ENCODE measurements at places on chromosomes 5 and 9.

GRCh38 chr5:132473019-132473531, 17.5 kb downstream of the IRF1 start:
- DNase-seq: no peak

DNA sequence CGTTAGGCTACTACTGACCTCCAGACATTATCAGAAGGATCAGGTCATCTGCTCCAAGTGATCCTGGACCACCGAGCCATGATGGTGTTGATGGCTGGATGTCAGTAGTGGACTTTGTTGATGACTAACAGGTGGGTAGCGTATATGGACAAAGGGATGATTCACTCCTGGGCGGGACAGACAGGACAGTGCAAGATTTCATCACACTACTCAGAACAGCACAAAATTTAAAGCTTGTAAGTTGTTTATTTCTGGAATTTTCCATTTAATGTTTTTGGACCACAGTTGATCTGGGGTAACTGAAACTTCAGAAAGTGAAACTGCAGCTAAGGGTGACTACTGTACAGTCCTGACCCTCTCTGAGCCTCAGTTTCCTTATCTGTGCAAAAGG, 12.7 kb downstream of the PDGFRB start:
- no peak for DNase-seq

GRCh38 chr9:76431601-76432000, 27.4 kb upstream of the GCNT1 start:
- no peak for DNase-seq

GRCh38 chr9:33813712-33814641, 3.0 kb upstream of the UBE2R2 start:
- DNase-seq: peak; percentile 53

GRCh38 chr9:87256973-87257372, 240.7 kb upstream of the DAPK1 start:
- DNase-seq: no peak

GRCh38 chr5:67992923-67993322, 222.6 kb upstream of the PIK3R1 start:
- no peak for DNase-seq

GRCh38 chr5:150411245-150411979, 1.3 kb downstream of the CD74 start:
- no peak for DNase-seq

DNA sequence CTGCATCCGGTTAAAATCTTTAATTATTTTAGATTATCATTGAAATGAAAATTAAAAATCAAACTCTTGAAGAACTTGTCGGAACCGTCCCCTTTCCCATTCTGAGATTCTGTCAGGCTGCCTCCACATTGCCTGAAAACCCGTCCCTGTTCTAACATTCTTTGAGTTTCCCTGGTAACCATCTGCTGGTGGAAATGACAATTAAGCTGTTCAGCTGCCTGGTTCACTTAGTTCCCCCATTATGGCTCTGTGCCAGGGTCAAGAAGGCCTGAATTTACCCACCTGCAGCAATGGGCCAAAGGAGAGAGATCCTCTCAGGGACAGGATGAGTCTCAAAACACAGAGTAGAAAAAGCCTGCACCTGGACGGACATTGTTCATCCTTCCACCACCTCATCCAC, 11.8 kb upstream of the TCOF1 start:
- DNase-seq: no peak

DNA sequence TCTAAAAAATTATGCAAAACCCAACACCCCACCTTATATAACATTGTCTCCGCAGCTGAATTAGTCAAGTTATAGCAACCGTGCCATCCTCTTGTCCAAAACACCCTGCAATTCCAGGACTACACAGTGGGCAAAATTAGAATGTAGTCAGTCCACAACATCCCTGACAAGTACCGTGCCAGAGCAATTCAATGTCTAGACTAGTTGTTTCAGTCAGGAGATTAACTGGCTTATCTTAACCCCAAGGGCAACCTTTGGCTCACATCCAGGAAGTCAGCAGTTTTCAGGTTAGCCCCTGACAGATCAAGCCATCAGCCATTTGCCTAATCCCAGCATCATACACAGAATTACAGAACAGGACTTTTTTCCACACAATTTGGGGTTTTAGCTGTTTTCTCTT, 240.8 kb upstream of the TMEM161B start:
- DNase-seq: no peak

- no peak for DNase-seq
Observed at GRCh38 chr5:76469656-76470290, 66.7 kb downstream of the IQGAP2 start.

GRCh38 chr5:160105686-160106360, 13.4 kb downstream of the PWWP2A start:
- DNase-seq: no peak

- DNase-seq: no peak
Observed at GRCh38 chr5:55816342-55816741, 34.8 kb upstream of the IL31RA start.

DNA sequence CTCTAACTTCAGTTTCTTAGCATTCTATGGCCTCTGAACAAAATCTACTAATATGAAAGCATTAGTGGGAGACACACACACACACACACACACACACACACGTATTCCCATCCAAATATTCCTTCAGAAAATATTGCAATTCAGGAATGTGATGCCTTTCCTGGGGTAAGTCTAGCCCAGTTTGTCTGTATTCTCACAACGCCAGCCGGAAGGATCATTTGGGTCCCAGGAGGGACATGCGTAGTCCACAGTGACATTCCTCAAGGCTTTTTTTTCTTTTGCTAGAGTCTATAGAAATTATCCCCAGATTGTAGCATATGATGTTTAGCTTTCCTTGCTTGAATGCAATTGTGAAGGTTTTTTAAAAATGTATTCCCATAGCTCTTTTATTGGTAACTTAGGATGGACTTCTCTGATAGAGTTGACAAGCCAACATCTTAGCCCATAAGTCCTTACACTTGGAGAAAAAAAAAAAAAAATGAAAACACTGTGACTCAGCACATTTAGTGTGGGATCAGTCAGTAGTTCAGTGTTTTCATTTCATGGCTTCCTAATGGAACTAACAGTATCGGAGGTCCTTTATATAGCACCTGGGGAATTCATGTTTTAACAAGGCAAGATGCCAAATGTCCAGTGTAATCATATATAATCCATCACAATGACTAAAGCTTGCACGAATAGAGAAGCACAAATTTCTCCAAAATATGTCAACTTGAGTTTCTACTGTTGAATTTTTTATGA, 316.5 kb downstream of the DIRAS2 start:
- DNase-seq: no peak

DNA sequence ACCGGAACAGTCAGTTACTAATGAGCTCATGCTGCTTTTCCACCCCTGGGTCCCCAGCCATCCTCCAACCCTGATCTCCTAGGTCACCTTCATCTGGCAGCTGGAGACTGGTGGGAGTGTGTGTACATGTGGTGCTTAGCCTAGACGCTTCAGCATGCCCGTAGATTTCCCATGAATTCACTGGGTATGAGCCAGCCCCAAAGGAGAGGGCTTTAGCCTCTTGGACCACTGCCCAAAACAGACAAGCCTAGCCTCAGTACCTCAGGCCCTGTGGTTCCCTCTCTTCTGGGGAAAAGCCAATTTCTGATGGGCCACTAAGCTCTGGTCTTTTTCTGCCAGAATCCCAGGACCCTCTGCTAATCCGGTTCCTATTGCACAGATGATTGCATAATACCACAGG, 48.0 kb upstream of the ASTN2 start:
- no peak for DNase-seq

GRCh38 chr5:20248118-20248517, 260.1 kb upstream of the CDH18 start:
- no peak for DNase-seq

DNA sequence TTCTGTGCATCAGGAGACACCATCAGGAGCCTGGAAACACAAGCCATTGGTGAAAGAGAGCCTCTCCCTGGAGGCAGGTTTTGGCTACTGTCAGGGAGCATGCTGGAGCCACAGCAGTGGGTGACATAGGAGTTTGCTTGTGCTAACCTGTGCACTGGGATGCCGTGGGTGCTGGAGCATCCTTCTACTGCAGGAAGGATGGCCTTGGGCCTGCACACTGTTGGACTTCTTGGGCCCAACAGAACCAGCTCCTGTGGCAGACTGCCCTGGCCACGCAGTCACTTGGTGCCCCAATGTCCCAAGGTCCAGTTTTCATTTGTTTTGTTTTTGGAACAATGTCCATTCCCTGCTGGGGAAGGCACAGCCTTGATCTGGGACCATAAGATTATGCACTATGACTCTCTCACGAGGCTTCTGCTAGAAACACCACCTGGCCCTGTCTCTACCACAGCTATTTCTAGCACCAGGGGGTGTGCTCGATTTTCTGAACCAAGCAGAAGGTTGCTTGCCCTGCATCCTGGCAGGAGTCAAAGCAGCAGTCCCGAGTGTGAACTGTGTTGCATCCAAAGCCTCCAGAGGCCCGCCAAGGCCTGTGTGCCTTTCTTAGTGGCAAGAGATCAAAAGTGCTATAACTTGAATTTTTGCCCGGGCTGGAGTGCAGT, 5.5 kb upstream of the LTC4S start:
- DNase-seq: no peak

GRCh38 chr5:120297616-120298015, 166.5 kb upstream of the PRR16 start:
- no peak for DNase-seq

DNA sequence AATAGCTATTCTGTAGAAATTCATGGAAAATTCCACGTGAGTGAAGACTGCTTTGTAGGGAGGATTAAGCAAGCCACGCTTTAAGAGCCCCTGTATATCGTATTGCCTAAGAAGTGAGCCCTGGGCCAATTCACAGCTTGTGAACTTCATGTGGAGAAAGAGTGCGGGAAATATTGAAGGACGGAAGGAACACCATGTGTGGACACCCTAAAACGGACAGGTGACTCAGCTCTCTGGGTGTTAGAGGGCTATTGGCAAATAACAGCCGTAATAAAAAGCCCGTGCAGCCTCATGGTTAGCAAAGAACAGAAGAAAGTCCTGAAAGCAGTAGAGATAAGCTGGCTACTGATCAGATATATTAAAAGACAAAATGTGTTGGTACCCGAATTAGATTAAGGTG, 26.4 kb downstream of the ZNF366 start:
- DNase-seq: no peak

DNA sequence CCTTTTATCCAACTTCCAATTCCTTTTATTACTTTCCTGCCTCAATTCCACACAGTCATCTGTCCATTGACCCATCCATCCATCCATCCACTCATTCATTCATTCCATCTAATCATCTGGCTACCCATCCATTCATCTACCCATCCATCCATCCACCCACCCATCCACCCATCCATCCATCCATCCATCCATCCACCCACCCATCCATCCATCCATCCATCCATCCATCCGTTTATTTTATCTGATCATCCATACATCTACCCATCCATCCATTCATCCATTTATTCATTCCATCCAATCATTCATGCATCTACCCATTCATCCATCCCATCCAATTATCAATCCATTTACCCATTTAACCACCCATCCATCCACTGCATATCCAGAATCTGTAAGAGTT, 11.6 kb downstream of the PAEP start:
- no peak for DNase-seq

GRCh38 chr9:24118190-24118589, 292.1 kb upstream of the ELAVL2 start:
- no peak for DNase-seq

- no peak for DNase-seq
Observed at GRCh38 chr9:16126042-16126441, 573.2 kb downstream of the CCDC171 start.

DNA sequence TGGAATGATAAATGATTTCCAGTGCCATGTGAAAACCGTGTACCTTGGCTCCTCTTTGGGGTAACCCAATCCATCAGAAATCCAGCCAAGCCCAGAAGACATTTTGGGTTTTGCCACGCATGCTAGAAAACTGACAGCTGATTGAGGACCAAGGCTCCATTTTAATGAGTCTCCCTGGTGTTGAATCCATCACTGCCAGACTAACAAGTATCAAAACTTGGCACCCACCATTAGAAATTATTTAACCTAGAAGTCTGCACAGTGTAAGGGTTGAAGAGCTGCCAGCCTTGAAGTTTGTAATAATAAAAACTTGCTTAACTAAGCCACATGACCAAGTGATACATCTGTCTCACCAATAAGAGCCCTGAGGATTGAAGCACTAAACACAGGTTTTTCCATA, 369.9 kb downstream of the DNAH5 start:
- no peak for DNase-seq

DNA sequence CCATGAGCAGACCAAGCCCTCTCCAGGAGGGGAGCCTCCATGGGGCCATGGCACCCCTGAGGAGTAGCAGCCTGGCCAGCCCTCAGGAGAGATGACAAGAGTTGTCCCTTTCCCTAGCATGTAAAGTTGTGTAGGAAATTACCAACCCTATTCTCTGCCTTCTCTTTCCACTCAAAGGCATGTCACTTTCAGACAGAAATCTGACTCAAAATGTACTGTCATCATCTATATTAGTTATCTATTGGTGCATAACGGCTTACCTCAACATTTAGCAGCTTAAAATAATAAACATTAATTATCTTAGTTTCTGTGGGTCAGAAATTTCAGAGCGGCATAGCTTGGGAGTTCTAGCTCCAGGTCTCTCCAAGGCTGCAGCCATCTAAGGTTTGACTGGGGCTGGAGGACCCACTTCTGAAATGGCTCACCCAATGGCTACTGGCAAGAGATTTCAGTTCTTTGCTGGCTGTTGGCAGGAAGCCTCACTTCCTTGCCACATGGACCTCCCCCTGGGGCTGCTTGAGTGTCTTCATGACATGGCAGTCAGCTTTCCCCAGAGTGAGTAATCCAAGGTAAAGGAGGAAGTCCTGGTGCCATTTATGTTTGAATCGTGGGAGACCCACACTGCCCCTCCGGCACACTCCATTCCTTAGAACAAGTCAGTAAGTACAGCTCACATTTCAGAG, 632.3 kb downstream of the CCDC171 start:
- no peak for DNase-seq

- DNase-seq: no peak
Observed at GRCh38 chr5:171168171-171168570, 140.9 kb upstream of the TLX3 start.

- no peak for DNase-seq
Observed at GRCh38 chr5:92002721-92003274, 619.7 kb upstream of the ARRDC3 start.

DNA sequence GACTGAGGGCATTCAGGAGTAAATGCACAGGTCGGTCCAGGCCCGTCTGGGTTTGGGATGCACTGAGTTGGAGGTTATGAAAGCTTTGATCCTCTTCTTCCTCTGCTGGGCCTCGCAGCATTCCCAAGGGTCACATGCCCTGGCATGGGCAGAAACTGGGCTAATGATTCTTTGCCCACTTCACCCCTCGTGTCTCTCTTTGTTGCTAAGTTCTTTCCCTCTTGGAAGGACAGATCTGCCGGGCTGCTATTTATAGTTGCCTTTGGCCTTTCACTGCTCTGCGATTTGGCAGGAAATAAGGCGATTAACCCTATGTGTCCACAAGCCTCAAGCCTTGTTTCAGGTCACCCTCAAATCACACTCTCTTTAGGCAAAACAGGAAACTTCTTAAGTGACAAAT, 66.9 kb downstream of the ENTREP1 start:
- no peak for DNase-seq

GRCh38 chr5:80177236-80177635, 78.6 kb downstream of the SERINC5 start:
- no peak for DNase-seq
